ENCODE measurements at places on chromosomes 3 and 15.

- no peak for DNase-seq
Measured at GRCh38 chr3:106635271-106635670, 742.0 kb upstream of the CCDC54 start.

DNA sequence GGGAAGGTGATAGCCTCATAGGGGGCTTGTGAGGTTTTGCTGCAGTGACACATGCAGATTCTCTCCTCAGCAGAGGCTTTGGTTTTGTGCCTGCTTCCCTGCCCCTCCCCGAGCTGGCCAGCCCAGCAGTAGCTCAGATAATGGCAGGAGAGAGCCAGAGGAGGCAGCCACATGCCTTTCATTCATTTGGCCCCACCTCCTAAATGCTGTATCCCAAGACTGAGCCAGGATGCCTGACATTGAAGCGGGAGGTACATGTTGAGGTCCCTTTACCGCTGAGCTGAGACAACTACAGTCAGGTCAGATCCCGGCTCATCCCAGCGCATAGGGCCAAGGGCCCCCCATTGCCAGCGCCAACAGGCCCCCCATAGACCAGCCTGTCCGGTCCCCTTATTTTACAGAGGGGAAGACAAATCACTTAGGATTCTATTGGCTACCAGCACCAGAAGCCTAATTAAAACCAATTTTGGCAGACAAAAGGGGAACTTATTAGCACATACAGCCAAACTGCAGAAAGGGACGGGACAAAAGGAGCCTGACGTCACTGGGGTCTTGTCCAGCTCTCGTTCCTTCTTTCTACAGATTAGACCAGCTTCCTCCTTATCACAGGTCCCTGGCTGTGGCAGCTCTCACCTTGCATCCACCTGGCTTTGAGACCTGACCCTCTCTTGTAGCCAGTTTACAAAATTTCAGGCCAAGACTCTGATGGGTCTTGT is 12.1 kb upstream of the POLG start:
- DNase-seq = no peak

GRCh38 chr15:52294881-52295420 is 653 bp downstream of the MYO5C start:
- DNase-seq = no peak

GRCh38 chr3:115513416-115513800 is 109.9 kb upstream of the GAP43 start:
- DNase-seq = no peak

- no peak for DNase-seq
Measured at GRCh38 chr3:32414522-32415202, 23.0 kb downstream of the CMTM7 start.

GRCh38 chr3:133663569-133664313 is 2.0 kb upstream of the TOPBP1 start:
- no peak for DNase-seq

- DNase-seq = no peak
Measured at GRCh38 chr15:37291920-37292319, 191.6 kb upstream of the MEIS2 start.

DNA sequence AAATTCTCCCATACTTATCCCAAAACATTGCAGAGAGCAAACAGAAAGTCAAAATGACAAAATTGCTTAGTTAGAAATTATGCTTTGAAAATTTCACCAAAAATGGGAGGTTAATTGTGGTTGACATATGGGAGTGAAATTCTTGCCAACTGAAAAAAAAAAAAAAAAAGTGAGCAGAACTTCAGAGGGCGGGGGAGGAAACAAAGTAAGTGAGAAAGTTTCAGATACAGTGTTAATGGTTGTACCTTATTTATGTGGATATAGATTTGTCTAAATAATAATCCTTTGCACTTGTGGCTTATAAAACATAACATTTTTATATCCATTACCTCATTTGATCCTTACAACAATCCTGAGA is 91.5 kb upstream of the RAP2B start:
- no peak for DNase-seq

DNA sequence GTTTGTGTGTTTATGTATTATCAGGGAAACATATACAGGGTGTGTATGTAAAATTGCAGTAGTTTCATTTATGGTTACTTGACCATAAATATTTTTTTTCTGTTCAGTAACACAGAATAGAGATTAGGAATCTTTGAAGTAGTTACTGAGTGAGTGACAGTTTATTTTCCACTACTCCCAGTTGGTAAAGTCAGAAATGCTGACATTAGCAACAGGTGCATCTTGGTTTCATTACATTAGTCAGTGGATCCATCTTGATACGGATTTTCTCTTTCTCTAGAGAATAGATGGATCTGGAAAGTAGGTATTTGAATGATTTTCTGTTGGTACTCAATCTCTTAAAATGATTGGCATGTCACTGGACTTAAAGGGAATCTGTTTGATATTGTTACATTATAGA is 6.0 kb downstream of the UBE2E2 start:
- DNase-seq = no peak
